ENCODE measurements at places on chromosomes 12 and 14.

DNA sequence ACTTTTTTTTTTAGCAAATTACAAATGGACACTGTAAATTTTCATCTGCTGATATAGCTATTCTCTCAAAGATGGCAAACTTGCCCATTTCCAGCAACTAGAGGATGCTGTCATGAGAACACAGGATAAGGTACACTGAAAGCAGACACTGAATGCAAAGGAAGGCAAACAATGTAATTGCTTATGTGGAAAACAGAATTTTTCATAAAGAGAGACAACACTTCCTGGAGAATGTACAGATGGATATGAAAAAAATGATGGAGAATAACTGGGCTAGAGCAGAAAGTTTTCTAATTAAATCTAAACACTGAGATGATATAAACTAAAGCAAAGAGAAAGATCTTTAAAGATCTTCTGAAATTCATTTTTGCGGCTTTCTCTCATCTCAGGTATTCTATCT is 581 bp downstream of the CD69 start:
- no peak for DNase-seq

GRCh38 chr12:44019118-44019517 is 183.2 kb downstream of the TMEM117 start:
- no peak for DNase-seq

- DNase-seq: no peak
Observed at GRCh38 chr14:103820382-103820781, 27.0 kb downstream of the PPP1R13B start.

GRCh38 chr14:34059925-34060650 is 109.2 kb upstream of the EGLN3 start:
- DNase-seq: peak; percentile 82

- no peak for DNase-seq
Observed at GRCh38 chr12:104698871-104699270, 242.1 kb downstream of the CHST11 start.

GRCh38 chr12:80684077-80684495 is 23.3 kb upstream of the MYF6 start:
- no peak for DNase-seq

DNA sequence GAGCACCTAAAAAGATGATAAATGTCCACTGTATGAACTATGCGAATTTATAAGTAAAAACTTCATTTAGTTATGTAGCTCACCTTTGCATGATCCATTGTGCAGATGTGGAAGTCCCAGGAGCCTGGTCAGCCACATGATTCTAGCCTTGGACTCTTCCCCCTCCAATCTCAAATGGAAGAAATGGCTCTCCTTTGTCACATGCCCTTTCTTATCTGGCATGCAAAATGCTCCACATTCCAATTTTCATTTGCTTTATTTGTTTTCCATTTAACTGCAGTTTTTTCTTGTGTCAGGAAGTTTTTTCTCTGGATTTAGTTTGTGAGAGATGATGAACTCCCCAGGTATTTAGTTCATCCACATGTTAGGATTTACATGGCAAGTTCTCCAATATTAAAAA is 73.8 kb downstream of the DYRK2 start:
- DNase-seq: no peak

- DNase-seq: peak; percentile 84
Observed at GRCh38 chr12:56104815-56105608, 653 bp downstream of the PA2G4 start.

DNA sequence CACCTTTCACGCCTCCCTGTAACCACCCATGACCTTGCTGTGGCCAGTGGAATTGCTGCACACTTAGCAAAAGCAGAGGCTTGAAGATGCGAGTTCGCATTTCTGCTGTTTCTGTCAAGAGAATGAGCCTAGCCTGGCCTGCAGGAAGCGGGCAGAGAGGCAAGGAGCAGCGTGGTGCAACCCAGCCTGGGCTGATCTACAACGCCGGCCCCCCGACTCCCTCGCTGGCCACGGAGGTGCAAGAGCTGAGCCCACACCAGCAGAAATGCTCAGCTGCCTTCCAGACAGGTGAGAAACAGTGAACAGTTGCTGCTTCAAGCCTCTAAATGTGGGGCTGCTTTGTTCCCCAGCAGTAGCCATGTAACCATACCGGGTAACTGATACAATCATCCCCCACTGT is 116.4 kb downstream of the NCOR2 start:
- DNase-seq: no peak

GRCh38 chr14:98564006-98564405 is 708.0 kb downstream of the BCL11B start:
- no peak for DNase-seq

GRCh38 chr12:113090740-113091139 is 34.2 kb downstream of the DTX1 start:
- DNase-seq: no peak

- no peak for DNase-seq
Observed at GRCh38 chr12:10362828-10363657, 26.8 kb downstream of the KLRK1 start.

GRCh38 chr12:105053116-105053572 is 31.1 kb downstream of the ALDH1L2 start:
- no peak for DNase-seq

DNA sequence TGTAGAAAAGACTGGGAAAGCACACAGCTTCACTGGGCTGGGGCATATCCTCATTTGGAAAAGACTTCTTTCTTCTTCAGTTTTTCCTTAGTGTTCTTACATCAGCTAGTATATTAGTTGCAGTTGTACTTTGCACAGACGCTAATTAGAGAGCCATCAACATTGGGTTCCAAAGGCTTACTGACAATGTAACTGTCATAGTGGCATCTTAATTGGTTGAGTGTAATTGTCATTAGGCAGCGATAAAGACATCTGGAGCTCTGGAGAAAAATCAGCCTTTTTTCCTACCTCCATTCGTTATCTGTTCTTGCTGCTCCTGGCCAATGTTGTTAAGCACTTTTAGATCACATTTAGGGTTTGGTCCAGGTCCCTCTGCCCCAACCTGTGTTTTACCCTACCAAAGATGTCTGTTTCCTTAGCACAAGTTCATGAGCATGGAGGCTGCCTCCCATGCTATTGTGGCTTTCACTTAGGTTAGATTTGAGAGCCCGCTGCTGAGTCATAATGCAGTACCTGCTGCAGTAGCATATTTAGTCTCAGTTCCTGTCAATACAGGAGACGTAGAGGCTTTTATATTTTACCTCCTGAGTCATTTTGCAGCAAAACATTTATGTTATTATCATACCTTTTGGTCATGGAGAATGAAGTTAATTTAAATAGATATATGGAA is 49.2 kb downstream of the FBXW8 start:
- no peak for DNase-seq

DNA sequence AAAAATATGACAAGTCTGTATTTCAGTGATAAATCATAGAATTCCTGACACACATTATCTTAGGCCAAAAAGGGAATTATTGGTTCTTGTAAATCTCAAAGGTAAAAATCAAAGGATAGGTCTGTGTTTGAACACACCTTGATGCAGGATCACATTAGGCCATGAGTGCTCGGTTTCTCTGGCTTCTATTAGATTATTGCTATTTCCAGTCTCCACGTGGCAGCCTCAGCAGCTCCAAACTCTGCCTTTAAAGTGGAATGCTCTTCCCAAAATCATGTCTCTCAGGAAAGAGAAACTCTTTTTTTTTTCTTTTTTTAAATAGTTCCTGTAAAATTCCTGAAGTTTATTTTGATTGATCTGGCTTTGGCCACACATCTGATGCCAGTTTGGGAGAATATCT is 105.6 kb upstream of the FRMD6 start:
- DNase-seq: no peak

- no peak for DNase-seq
Observed at GRCh38 chr12:39467432-39467870, 24.5 kb upstream of the KIF21A start.

DNA sequence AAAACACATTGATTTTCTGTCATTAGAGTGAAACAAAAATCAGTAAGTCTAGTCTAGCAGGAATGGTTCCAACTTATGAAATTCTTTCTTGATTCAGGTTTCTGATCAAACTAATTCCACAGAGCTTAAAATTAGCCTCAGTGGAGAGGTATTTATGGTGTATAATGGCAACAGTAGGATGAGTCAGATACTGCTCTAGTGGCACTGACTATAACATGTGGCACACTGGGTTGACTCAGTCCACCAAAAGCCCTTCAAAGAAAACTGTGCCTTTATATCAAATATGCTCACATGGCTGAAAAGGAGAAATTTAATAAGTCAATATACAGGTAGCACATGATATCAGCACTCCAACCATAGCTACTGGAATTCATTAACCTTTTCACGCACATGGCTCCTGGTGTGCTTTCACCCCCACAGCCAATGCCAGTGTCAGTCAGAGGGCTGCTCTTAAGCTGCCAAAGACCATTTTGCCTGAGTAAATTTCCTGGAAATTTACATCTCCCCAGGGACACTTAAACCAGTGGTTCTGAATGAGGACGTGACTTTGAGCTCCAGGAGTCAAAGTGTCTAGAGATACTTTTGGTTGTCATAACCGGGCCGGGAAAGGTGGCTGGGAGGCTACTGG is 21.7 kb upstream of the CATSPERB start:
- DNase-seq: no peak

- DNase-seq: no peak
Observed at GRCh38 chr14:28151926-28152325, 614.7 kb upstream of the FOXG1 start.

GRCh38 chr12:110005319-110005973 is 6.2 kb downstream of the ANKRD13A start:
- no peak for DNase-seq

DNA sequence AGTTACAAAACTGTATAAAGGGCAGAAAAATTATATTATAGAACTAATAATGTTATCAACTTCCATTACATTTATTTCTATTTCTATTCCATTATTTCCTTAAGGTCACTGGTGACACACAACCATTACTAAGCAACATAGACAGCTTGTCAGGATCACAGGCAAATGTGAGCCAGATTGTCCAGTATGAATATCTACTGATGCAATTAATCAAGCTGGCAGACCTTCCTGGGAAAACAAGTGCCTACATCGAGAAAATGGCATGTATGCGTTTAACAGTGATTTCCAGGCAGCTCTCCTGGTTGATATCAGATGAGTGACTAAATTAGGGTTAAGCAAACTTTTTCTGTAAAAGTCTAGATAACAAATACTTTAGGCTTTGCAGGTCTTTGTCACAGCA is 36.9 kb upstream of the TSPAN8 start:
- no peak for DNase-seq

DNA sequence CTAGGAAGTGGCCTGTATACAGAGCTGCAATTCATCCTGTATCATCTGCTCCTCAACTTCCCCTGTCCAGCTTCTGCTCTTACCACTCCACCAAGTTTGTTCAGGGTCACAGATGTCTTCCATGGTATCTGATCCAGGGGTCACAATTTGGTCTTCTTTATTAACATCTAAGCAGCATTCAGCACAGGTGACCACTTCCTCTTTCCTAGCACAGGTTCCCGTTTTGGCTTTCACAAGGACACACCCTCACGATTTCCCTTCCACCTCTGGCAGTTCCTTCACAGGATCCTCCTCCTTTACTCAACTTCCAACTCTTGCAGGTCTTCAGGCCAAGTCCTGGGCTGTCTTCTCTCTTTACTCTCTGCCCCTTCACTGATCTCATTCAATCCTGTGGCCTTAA is 93.6 kb downstream of the TTC7B start:
- no peak for DNase-seq

GRCh38 chr12:121128908-121129810 is 3.5 kb upstream of the P2RX7 start:
- DNase-seq: peak; percentile 90

- no peak for DNase-seq
Observed at GRCh38 chr12:132604151-132604618, 6.2 kb downstream of the LRCOL1 start.
